CD4-positive, alpha-beta memory T cell (primary cell): ENCODE measurements at places on chromosomes 4 and X. TPM values are rescaled to one million over a fixed set of nuclear protein-coding genes. Genes with fewer than 3 reads are reported as not detected.

The GUF1 gene
- 20.5 TPM for total RNA-seq

The DKK2 gene
- total RNA-seq = not detected

The RASSF6 gene
- total RNA-seq = 0.89 TPM

GRCh38 chrX:40085714-40086113 is 12.0 kb downstream of the BCOR start:
- no peaks in the 10 kb centered on the region for H3K27me3 ChIP-seq
- peaks cover 82% of the 10 kb centered on the region for H3K4me1 ChIP-seq
- no peak for DNase-seq
- no peak overlapping the region for H3K4me3 ChIP-seq

GRCh38 chrX:27998666-27999065 is 17.4 kb upstream of the DCAF8L1 start:
- DNase-seq = no peak
- no peaks in the 10 kb centered on the region for H3K27me3 ChIP-seq

- H3K36me3 ChIP-seq = peaks cover 22% of the 10 kb centered on the region
- no peak for DNase-seq
- H3K27me3 ChIP-seq = no peaks in the 10 kb centered on the region
- H3K4me1 ChIP-seq = peaks cover 25% of the 10 kb centered on the region
- peak overlapping the region; percentile 98 for H3K27ac ChIP-seq
Measured at GRCh38 chr4:48831532-48832030, 693 bp downstream of the OCIAD1 start.

The HDAC6 gene
- 121 TPM for total RNA-seq

GRCh38 chr4:159430896-159431295 is 328.0 kb downstream of the RAPGEF2 start:
- peaks cover 4% of the 10 kb centered on the region for H3K4me1 ChIP-seq
- H3K27me3 ChIP-seq = no peaks in the 10 kb centered on the region
- no peak for DNase-seq
- H3K4me3 ChIP-seq = no peak overlapping the region
- H3K36me3 ChIP-seq = no peaks in the 10 kb centered on the region

The PABPC1L2A gene
- total RNA-seq = not detected

The SLITRK4 gene
- not detected for total RNA-seq

The TMA16 gene
- total RNA-seq = 25.0 TPM

The PRRG1 gene
- total RNA-seq = not detected

GRCh38 chr4:188042191-188042590 is 46.6 kb downstream of the ZFP42 start:
- H3K36me3 ChIP-seq = no peaks in the 10 kb centered on the region
- no peaks in the 10 kb centered on the region for H3K27me3 ChIP-seq
- H3K4me3 ChIP-seq = no peak overlapping the region
- no peak for DNase-seq
- no peak overlapping the region for H3K27ac ChIP-seq
- no peaks in the 10 kb centered on the region for H3K4me1 ChIP-seq

GRCh38 chr4:22999419-22999818 is 306.7 kb downstream of the GBA3 start:
- H3K4me1 ChIP-seq = no peaks in the 10 kb centered on the region
- H3K27ac ChIP-seq = no peak overlapping the region
- no peak for DNase-seq
- no peaks in the 10 kb centered on the region for H3K27me3 ChIP-seq
- no peak overlapping the region for H3K4me3 ChIP-seq
- no peaks in the 10 kb centered on the region for H3K36me3 ChIP-seq
